A549 (cell line): ENCODE measurements at places on chromosomes 2 and 18.

DNA sequence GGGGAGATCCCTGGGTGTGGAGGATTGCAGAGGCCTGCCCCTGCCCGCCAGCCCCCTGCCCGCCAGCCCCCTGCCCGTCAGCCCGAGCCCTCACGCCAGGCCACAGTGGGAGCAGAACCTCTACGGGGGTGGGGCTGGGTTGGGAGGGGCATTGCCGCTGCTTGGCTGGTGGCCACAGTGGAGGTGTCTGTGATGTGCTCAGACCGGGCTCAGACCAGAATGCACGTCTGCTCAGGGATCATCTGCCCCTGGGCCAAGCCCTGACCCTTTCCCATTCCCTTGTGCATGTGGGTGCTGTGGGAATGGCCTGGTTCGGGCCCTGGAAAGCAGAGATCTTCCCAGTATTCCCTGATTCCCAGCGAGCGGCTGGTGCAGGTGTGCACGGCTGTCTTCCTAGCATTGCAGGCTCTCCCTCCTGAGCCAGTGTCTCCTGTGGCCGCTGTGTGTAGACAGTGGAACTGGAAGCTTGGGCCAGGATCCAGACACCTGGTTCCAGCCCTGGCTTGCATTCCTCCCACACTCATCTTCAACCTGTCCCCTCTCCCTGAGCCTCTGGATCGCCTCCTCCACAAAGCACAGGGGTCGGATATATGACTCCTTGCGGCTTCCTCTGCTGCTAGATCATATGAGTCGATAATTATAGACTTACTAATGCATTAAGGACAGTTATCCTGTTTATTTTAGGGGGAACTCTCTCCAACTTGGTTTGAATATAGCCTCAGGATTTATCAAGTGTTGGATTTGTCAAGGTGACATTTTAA is 161.6 kb downstream of the LDLRAD4 start:
- no peak for DNase-seq

DNA sequence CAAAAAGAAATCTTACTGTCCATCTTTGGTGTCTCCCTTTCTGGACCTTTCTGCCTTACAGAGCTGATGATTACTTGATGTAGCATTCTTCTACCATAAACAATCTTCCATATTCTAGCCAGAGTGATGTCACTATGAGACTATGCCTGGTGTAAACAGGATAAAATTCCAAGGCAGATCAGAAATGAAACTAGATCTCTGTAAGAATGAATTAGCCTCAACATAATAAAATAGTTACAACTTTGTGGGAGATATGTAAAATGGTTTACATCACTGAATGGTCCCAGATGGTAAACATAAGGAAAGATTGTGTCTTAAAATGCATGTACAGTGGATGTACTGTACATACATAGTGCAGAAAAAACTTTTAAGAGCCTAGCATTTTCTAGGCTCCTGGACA is 112.3 kb upstream of the ZNF521 start:
- no peak for DNase-seq

DNA sequence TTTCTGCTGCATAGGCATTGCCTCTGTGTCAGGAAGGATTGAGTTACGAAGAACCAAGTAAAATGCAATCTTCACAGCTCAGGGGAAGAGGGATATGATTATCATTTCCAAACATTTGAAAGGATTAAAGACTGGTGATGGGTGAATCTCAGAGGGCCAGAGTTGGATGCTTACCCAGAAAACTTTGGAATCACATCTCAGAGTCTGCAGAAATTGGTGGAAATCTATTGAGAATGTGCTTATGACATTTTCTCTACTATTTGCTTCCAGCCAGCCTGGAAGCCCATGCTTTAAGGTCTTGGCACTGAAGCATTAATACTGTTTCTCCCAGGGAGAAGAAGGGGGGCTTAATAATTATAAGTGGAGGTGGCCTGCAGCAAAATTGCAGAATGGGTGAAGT is 1301.4 kb upstream of the PIK3C3 start:
- DNase-seq = no peak

DNA sequence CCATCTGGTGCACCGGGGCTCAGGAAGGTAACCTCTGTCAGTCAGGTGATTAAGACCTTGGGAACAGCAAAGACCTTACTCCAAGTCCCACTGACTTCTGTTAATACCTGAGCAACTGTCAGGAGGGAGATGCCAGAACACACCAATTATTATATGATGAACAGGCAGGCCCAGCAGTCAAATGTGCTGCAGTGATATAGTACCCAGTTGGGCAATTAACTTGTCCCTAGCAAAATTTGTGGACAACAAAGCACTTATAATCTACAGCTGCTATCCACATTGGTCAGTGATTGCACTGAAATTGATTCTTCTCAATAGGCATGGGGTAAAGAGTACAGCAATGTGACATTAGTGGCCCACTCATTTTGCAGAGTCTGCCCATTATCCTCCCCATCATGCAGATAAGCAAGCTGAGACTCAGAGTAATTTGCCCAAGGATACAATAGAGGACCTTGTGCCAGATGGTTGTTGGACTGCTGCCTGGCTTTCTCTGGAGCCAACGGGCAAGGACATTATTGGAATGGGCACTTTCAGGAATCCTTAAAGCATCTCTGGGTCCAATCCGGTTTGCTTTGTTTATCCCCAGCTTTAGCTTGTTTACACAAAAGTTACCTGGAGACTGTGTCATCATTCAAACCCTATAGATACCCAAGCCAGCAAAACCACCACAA is 147.6 kb downstream of the CCBE1 start:
- no peak for DNase-seq

DNA sequence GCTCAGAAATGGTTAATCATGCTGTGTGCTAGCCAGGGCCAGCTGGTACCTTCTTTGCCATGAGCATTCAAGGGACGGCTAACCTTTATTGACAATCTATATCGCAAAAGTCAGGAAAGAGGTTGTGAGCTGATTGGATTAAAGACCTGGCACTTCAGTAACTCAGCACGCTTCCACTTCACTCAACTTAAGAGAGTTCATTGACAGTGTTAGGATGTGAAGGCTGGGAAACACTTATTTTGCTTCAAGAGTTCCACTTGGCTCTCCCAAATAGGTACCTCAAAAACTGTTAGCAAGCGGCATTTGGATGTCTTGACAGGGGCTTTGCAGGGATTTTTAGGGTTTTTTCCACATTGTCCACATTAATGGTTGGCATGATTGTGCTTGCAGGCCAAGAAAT is 25.1 kb upstream of the TXNDC2 start:
- DNase-seq = no peak

- no peak for DNase-seq
Measured at GRCh38 chr2:224595518-224595917, 10.4 kb upstream of the CUL3 start.

DNA sequence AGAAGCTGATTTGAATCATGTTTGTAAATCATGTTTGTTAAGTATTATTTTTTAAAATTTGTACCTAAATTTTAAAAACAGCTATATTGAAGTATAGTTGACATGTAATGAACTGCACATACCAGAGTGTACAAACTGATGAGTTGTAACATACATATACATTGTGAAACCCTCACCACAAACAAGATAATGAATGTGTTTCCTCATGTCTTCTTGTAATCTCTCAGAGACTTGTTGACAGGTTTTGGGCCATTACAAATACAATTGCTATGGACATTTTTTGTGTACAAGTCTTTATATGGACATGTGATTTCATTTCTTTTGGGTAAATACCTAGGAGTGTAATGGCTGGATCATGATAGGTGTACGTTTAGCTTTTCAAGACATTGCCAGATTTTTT is 21.5 kb downstream of the WDR43 start:
- no peak for DNase-seq

GRCh38 chr2:219681694-219682300 is 54.4 kb downstream of the SLC4A3 start:
- DNase-seq = no peak

DNA sequence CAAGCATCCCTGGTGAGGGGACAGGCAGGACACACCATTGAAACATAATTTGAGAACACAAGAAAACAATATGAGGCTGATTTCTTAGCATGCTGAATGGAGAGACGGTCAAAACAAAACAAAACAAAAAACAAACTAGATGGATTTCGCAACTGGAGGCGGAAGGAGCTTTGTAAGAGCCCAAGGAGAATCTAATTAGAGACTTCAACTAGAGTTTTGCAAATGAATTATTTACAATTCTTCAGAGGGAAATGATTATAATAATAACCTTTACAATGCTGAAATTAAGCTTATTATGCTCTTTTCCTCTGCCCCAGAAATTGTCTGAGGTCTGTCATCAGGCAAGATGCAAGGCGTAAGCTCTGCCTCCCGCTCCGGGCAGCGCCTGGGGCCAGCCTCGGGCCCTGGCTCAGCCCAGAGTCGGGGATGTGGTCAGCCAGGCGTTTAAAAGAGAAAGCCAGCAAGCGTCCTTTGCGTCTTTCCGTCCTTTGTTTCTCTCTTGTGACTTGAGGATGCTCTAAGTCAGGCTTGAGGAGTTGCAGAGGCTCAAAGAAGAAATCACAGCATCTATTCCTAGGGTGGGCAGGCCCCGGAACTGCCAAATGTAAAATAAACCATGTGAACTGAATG is 139.6 kb downstream of the TWIST2 start:
- DNase-seq = no peak

DNA sequence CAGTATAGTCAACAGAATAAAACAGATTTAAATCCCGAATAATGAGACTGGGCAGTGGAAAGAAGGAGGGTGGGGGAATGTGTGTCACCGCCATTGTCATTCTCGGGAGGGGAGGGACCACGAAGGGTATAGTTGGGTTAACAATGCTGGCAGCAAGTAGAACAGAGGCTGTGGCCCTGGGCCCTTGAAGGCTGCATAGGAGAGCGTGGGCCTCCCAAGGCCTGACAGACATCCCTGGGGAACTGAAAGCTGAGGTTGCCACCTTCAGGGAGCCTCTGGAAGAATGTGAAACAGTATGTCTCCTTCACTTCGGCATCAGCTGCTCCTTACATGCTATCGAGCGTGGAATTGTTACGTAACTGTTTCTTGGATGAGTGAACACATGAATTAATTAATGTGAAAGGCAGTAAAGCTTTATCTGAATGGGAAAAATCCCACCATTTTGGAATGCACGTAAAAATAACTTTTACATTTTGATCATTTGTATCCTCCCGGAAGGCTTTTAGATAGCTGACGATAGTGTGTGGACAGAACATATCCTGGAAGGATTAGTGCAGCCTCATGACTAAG is 92.8 kb upstream of the TTC39C start:
- DNase-seq = no peak

DNA sequence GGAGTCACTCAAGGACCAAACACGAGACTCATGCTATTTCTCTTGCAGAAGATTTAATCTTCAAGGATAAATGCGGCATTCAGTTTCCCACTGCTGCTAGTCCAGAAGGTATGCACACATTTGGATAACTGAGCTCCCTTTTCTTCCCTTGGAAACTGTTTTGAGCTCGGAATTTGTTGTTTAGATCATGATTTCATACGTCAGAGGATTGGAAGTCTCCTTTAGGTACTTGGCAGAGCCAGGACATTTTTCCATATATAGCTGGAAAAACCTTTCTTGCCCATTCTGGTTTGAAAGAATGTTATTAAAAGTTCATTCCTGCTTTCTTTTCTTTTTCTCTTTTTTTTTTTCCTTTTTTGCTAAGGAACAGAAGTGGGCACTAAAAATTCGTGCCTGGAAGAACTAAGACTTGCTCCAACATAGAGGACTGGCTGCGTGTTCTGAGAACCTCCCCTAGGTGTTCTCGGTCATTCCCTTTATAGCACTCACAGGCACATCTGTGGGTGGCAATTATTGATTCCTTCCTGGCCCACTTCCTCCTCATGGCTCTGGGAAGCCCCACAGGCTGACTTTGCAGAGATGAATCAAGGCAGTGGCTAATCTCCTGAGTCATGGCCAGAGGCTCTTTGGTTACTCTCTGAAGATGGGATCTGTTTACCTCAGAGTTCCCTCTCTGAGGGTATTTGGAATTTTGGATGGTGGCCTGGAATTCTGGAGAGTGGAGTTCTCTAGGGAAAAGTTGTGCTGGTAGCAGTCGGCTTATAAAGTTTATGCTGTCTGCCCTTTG is 104.8 kb downstream of the PLCL1 start:
- DNase-seq = no peak

GRCh38 chr2:96832754-96833507 is 10.9 kb downstream of the ANKRD23 start:
- DNase-seq = peak; percentile 54

DNA sequence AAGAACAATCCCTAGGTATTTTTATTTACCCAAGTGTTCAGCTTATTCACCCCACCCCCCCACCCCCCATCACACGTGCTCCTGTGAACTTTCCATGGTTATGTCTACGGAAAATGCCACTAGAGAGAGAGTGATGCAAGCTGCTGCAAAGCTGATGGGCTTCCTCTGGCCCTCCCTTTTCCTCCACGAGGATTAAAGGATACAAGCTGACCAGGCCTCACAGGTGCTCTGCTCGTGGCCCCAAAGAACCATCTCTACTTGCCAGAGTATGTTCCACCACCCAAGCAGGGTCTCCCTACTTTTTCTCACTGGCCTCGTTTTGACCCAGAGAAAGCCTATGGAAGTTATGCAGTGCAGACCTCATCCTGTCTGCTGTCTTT is 342.6 kb downstream of the CELF4 start:
- DNase-seq = no peak

DNA sequence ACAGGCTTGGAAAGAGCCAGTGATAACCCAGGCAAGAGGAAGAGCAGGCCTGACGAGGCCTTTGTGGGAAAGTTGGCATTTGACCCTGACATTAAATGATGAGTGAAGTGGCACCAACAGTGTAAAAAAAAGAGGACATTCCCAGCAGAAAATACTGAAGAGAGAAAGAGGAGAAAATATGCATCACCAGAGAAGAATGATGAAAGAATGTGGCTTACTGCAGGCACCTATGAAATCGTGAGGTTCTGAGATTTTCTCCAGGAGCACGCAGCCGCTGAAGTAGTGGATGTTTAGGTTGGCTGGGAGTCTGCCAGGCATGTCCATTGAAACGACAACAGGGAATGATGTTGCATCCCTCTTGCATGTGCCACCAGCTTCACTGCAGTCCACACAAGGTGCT is 13.8 kb downstream of the EHD3 start:
- DNase-seq = no peak

DNA sequence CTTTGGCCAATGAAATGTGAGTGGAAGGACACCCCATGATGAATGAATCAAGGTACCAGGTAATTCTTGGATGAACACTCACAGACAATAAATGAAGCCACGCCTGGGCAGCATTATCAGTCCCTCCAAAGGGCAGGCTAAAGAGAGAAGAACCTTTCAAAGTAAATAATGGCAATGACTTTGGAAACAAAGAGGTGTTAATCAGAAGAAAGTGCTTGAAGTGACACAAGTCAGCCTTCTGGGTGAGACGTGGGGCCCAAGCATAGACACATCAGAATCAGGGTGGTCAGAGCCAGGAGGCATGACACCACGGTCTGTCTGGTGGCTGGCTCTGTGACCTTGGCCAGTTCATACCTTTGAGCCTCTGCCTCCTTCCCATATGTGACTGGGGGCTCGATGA is 103.3 kb downstream of the POLR1A start:
- DNase-seq = no peak

GRCh38 chr2:209911486-209911885 is 91.0 kb upstream of the RPE start:
- no peak for DNase-seq

DNA sequence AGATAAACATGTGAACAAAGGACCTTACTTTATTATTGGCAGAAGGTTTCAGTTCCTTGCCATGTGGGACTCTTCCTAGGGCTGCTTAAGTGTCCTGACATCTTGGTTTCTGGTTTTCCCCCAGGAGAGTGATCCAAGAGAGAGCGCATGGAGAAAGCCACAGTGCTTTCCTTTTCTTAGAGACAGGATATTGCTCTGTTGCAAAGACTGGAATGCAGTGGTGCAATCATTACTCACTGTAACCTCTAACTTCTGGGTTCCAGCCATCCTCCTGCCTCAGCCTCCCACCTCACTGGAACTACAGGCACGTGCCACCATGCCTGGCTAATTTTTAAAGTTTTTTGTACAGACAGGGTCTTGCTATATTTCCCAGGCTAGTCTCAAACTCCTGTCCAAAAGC is 38.1 kb upstream of the TCF7L1 start:
- no peak for DNase-seq
